ENCODE measurements at places on chromosomes 4 and X. TPM values are rescaled to one million over a fixed set of nuclear protein-coding genes. Genes with fewer than 3 reads are reported as not detected.

The CWH43 gene
- total RNA-seq, result 51.6 TPM

The ARX gene
- total RNA-seq, result not detected

The AADAT gene
- total RNA-seq, result not detected

The HCFC1 gene
- 51.9 TPM for total RNA-seq

The CXCL1 gene
- not detected for total RNA-seq

The GEMIN8 gene
- total RNA-seq, result 19.2 TPM

The FAT1 gene
- total RNA-seq, result 91.2 TPM

The RASGEF1B gene
- total RNA-seq, result 32.4 TPM

The TRIML1 gene
- not detected for total RNA-seq

The NLRP2B gene
- total RNA-seq, result not detected

The EGF gene
- total RNA-seq, result 1.1 TPM

The RBM46 gene
- not detected for total RNA-seq

The TAF9B gene
- total RNA-seq, result 8.9 TPM

The CFAP99 gene
- not detected for total RNA-seq

Data from suprapubic skin (tissue), 4 donors.